ENCODE measurements at places on chromosomes 6 and 20.

- DNase-seq, result peak; percentile 42
Measured at GRCh38 chr20:17525650-17526049, 5.5 kb downstream of the BFSP1 start.

GRCh38 chr6:11711003-11711983, 67.3 kb downstream of the ADTRP start:
- DNase-seq, result no peak

- no peak for DNase-seq
Measured at GRCh38 chr6:25312034-25312620, 33.0 kb downstream of the CARMIL1 start.

DNA sequence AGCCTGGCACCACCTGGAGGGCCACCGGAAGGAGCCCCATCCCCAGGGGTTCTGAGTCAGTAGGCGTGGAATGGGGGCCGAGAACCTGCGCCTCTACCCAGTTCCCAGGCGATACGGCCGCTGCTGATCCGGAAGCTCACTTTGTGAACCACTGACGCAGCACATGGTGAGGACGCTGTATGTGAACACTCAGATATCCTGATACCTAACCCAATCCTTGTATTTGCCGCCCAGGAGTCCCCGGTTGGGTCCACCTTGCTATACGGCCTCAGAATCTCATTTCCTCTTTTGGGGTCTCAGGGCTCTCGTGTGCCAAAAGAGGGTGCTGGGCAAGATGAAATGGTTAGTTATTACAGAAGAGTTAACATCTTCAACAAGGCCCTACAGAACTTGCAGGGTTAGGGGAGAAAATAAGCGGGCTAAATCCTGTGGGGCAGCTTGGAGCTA, 604 bp upstream of the RAB5IF start:
- DNase-seq, result no peak

DNA sequence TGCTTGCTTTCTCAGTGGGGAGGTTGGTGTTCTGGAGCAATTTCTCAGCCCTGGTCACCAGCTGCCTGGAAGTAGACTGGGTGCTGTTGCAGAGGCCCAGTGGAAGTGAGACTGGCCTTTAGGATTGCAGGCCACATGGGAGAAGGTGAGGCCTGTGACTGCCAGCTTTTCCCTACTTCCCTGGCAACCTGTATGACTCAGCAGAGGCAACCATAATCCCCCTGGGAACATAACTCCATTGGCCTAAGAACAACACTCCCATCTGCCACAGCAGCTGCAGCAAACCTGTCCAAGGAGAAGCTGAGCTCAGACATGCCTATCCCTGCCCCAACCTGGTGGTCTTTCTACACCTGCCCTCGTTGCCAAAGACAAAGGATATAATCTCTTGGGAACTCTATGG, 473.5 kb upstream of the SPTLC3 start:
- no peak for DNase-seq

DNA sequence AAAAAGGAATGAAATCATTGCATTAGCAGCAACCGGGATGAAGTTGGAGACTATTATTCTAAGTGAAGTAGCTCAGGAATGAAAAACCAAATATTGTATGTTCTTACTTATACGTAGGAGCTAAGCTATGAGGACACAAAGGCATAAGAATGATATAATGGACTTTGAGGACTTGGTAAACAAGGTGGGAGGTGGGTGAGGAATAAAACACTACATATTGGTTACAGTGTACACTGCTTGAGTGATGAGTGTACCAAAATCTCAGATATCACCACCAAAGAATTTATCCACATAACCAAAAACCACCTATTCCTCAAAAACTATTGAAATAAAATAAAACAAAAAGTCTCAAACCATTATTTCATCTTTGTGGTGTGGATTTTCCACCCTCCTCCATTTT, 593.5 kb downstream of the TENT5A start:
- no peak for DNase-seq

DNA sequence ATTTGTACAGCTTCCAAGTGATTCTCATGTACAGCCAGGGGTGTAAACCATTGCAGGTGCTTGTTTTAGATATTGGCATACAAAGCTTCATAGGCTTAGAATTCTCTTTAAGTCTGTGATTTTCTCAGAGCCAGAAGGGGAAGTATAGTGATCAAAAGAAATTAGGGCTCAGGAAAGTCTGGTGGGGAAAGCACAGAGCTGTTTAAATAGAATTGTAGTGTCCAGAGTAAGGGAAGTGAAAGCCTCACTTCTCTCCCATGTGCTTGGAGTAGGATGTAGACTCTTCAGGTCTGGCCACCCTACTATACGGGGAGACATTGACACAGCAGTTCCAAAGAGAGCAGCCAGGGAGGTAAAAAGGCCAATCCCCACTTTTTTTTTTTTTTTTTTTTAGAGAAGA, 10.4 kb downstream of the GCNT2 start:
- no peak for DNase-seq

DNA sequence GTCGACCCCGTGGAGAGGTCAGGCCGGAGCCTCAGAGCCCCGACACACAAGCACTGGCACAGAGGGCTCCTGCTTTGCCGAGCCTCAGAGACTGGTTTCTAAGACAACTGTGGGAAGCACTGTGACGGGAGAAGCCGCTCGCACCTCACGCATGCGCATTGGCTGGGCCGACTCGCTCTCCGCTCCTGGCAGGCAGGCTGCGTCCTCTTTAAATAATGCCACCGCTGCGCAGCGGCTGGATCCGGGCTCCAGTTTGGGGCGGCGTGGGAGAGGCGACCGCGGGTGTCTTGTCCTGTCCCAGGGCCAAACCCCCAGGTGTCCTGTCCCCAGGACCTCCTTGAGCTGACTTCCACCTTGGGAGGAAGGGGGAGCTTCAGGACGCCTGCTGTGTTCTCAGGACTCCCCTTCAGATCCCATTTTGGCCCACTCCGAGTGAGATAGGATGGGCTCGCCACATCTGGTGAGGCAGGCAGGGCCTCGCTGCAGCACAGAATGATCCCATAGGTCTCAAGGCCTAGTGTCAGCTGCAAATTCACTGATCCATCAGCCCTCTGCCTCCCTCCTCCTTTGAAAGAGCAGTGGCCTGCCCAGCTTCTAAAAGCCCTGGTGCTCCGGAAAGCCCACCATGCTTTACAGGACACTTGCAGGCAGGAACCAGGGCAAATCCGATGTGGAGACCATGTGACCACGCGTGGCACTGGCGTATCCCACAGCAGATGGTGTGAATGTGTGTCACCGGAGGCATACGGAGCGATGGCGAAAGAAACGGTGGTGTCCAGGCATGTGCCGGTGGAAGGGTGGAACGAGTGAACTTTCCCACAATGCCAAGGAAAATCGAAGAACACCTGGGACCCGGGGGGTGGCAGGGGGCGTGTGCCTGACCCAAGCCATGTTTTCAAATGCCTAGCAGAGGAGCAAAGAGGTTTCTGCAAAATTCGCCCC, 169.3 kb upstream of the ZNF337 start:
- DNase-seq, result peak; percentile 77

- DNase-seq, result no peak
Measured at GRCh38 chr6:115617031-115617430, 443.7 kb downstream of the FRK start.

- no peak for DNase-seq
Measured at GRCh38 chr6:44275749-44276648, 5.7 kb downstream of the TMEM151B start.

All from Jurkat, Clone E6-1 (cell line).